ENCODE measurements at places on chromosomes 1 and 21.

GRCh38 chr1:156582388-156583017 lies 3.0 kb downstream of the TTC24 start:
- DNase-seq: no peak

DNA sequence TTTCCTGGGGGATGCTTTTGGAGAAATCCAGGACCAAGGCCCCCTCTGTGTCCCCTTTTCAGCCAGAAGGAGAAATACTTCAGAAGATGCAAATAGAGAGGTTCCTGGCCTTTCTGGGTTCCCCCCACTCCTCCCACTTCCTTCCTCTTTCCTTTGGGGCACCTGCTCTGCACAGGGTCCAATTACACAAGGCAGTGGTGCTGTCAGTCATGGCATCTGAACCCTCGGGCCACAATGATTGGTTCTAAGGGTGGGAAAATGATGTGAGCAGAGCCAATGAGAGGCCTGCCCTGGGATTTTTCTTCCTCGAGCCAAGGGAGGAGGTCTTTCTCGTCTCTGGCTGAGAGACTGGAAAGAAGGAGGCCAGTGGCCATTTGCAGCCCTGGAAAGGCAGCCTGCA lies 282.2 kb downstream of the NPHP4 start:
- DNase-seq: no peak

- no peak for DNase-seq
Measured at GRCh38 chr1:36156329-36157114, 562 bp downstream of the MAP7D1 start.

DNA sequence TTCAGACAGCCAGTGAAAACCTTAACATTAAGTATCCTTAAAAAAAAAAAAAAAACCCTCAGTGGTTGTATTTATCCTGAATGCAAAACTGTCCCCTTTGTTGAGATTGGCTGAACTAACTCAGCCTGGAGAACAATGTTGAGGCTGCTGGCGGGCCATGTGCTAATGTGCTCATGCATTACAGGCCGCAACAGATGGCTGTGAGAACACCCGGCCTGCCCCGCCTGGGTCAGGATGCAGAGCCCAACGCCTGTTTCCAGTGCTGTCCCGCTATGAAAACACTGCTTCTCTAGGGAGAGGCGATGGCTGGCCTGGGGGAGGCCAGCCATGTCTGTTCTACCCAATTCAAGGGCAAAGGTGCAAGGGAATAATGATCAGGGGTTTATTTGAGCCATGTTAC lies 13.8 kb downstream of the OLIG2 start:
- DNase-seq: no peak

DNA sequence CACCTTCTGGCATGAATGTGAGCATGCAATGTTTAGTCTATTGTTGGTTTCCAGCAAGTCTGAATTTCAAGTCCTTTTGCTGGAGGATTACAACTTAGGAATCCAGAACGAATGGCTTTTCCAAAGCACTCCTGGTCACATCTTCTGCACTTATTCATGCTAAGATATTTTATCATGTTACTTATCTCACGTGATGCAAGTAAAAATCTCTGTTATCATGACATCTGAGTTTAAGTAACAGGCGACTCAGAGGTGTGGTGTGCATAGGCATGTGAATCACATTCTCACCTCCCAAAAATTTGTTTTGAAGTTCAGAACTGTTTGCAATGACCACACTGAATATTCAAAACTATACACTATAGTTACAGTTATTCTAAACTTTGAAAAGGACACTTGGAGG lies 204.8 kb upstream of the FGGY start:
- DNase-seq: no peak

- no peak for DNase-seq
Measured at GRCh38 chr1:190320952-190321351, 156.7 kb downstream of the BRINP3 start.

- DNase-seq: peak; percentile 78
Measured at GRCh38 chr1:26363549-26364448, 8.8 kb downstream of the ZNF683 start.

GRCh38 chr1:240343045-240343444 lies 251.4 kb downstream of the FMN2 start:
- no peak for DNase-seq

DNA sequence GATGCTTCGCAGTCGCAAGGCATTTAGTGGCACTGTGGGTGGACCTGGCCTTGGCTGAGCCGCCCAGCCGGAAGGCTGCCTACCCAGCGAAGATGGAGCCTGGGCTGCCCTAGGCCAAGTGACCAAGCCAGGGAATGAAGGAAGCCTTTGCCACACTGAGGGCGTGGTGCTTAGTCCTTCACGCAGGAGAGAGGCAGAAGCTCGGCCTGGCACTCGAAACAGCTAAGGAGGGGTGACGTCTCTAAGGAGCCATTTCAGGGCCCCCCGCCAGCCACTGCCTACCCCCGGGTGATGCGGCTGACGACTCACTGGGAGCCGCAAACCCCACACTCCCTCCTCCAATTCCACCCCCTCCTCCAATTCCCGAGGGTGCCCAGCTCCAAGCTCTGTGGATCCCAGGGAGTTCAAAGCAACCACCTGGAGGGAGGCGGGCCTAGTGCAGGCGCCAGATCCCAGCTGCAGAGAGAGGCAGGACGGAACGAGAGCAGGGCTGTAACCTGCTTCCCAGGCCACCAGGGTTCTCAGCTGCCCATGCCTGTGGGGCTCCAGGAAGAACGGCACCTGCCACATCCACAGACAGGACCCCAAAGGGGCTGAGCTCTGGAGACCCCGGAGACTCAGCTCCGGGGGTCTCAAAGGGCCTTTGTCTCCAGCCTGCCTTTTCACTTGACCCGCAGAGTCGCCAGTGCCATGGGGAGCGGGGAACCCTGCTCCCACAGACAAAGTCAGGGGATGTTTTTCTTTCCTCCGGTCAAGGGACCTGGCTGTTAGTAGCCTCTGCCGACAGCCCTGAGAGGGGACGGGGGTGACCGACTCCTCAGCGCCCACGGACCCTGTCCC lies 75.8 kb downstream of the ARHGEF16 start:
- DNase-seq: no peak

- DNase-seq: no peak
Measured at GRCh38 chr1:228778961-228779360, 43.7 kb downstream of the RHOU start.

GRCh38 chr1:9438431-9439073 lies 100.7 kb upstream of the SLC25A33 start:
- DNase-seq: no peak

DNA sequence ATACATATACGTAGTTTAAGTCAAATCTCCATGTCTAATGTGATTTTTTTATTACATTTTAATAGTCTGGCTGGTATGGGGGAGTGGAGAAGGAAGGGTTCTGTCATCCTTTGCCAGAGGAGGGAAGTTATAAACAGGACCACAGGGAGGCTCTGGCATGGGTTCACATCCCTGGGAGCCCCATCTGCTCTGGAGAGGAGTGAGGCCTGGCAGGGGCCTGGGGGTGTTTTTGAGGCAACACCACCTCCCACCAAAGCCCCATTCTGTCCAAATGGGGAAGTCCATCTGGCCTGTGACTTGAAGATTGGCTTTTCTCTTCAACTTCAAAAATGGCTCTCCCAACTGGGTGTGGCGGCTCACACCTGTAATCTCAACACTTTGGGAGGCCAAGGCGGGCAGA lies 15.8 kb downstream of the DISP3 start:
- no peak for DNase-seq

GRCh38 chr1:194300340-194300739 lies 1113.9 kb upstream of the B3GALT2 start:
- DNase-seq: no peak

GRCh38 chr1:100704473-100704872 lies 15.1 kb upstream of the VCAM1 start:
- DNase-seq: no peak
